NCI-H2107 (cell line): ENCODE measurements at places on chromosomes 2 and 18.

- no peak for DNase-seq
These were observed 70.5 kb downstream of the PSMG2 start for GRCh38 chr18:12773369-12773768.

DNA sequence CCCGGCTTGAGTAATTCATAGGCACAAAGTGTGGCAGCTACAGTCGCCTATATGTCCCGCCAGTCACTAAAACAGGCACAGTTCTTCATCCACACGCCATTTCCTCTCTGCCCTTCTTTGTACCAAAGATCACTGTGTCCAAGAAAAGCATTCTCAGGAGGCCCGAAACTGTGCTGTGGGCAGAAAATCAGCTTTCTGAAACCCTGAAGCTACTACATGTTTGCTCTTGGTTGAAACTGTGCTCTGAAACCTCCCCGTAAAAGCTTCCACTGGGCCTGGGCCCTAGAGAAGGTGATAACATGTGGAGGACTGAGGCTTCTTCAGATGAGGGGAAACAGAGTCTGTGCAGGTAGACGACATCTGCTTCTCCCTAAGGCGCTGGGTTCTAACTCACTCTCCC lies 75.6 kb upstream of the ID2 start:
- no peak for DNase-seq

GRCh38 chr2:76965772-76966171 lies 556.4 kb downstream of the LRRTM4 start:
- no peak for DNase-seq

- no peak for DNase-seq
These were observed 83.8 kb downstream of the DOCK10 start for GRCh38 chr2:224958462-224958857.

DNA sequence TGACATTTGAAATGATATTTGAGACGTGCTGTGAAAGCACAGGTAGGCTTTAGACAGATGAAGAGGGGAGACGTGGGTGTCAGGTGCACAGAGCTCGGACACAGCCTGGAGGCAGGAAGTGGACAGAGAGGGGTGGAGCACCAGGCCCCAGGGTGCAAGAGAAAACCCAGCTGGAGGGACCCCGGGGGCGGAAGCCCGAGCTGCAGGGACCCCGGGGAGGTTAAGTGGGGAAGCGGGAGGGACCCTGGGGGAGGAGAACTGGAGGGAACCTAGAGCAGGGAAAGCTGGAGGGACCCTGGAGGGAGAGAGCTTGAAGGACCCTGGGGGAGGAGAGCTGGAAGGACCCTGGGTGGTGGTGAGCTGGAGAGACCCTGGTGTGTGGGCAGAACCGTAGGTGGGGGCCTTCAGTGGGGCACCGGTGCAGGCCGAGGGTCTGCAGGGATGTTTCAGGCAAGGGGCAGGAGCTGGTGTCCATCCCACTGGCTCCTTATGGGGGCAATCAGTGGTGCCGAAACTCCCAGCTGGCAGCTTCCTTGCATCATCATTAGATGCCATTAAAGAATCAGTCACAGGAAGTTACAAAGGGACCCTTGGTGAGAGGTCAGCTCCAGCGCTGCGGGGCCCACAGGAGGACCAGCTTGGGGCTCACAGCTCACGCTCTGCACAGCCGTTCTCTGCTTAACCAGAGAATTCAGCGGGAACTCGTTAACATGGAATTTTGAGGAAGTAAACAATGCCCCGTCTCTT lies 246.6 kb downstream of the EIPR1 start:
- DNase-seq = no peak

DNA sequence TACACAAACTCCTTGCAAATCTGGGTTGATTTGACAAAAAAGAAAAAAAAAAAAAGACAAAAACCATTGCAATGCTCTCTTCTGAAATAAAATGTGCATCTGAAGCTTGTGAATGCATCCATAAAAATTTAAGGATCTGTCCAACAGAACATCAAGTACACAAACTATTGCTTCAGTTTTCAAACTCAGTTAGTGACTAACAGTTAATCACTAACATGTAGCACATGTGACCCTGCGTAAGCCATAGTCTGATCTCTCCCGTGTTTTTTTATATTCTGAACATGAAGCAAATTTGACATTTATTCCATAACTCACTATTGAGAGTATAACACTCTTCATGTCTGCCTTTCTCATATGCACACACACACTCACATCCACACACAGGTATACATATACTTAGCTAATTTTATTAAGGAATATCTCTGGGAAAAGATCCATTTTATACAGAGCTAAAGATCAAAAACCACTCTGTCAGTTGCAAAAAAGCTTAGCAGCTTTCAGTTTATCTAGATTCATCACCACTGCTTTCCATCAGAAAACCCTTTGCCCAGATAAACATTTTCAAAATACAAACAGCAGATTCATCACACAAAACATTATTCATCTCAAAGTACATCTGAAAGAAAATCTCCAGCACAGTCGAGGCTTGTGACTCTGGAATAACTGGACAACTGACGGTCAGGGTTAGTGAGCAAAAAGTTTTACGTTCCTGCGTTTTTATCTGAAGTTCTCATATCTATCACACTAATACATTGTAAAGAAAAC lies 1000.4 kb upstream of the ACVR2A start:
- no peak for DNase-seq

DNA sequence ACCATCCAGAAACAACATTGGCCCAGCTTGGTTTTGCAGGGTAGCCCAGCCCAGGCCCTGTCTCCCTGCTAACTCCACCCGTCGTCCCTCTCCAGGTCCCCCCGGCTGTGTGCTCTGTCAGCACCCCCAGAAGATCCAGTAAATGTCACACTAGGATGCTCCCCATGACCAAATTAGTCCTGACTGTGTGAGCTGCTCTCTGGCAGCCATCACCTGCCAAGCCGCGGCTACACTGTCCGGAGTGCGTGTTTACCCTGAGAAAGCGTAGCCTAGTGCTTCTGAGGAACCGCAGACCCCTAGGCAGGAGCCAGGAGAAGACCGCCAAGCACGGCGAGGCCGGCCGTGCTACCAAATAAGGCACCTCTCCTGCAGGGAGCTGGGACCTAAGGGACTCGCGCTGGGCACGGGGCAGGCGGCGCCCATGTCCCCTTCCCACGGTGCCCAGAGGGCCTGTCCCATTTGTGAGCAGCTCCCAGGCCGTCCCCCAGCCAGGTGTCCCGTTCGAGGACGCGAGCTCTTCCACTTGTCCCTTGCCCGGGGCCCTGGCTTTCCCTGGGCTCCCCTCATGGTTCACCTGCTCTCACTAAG lies 849.9 kb downstream of the RNF144A start:
- no peak for DNase-seq

DNA sequence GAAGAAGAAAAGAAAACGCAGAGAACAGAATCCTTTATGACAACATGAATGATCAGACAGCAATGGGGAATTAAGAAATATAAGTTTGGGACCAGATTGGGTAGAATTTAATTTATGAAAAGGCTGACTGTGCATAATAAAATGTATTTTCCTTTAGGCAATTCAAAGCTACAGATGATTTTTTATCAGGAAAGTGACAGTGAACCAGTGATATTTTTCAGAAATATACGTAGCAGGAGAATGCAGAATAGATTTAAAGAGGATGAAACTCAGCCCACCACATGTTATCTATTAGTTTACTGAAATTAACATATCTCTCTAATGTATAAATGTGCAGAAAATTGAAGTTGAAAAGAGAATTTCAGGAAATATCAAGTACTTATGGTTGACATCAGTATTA lies 110.0 kb downstream of the SCN2A start:
- no peak for DNase-seq

DNA sequence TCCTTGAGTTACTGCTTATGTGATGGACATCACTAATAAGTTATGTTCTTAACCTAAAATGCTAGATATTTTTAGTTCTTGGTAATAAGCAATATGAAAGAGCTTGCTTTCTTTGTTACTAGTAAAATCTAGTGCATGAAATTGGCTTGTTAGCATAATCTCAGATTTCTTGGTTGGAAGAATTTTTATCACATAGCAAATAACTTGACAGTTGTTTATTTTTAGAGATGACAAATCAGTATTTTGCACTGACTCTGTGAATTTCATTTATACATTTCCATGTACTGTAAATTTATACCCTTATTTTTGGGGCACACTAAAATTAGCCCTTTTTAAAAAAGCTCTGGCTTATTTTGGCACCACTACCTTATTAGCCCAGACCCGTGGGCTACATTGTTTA lies 45.6 kb downstream of the LCLAT1 start:
- no peak for DNase-seq

DNA sequence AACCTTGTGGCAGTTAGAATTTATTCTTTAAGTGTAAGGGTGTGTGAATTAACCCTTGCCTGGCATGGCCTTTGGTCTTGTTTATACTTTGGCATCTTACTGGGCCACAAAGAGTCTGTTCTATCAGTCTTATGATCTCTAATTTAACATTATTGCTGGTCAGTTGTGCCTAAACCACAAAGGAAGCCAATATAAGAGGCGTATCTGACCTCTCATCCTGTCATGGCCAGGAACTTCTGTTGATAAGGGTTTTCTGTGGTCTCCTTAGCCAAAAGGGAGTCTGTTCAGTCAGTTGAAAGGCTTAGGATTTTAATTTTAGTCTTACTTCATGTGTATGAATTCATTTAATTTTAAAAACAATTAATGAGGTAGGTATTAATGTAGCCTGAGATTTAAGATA lies 127.2 kb downstream of the LRRTM4 start:
- no peak for DNase-seq

DNA sequence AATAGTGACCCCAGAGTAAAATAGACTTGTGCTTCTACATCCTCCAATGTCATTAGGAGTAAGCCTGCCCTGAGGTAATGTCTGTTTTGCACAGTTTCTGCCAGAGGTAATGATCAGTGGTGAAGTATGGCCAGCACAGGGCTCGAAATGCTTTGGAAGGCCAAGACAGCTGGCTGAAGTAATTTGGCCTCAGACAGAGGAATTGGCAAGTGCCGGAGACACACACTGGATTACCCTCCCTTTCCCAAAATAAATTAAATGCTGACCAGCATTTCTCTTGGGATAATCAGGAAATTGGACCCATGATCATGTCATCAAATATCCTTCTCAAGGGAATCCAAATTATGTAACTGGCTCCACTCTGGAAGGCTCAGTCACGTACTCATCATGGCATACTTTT lies 379.0 kb upstream of the CHST9 start:
- no peak for DNase-seq

- DNase-seq = no peak
These were observed 29.7 kb upstream of the GPC1 start for GRCh38 chr2:240405684-240406313.

DNA sequence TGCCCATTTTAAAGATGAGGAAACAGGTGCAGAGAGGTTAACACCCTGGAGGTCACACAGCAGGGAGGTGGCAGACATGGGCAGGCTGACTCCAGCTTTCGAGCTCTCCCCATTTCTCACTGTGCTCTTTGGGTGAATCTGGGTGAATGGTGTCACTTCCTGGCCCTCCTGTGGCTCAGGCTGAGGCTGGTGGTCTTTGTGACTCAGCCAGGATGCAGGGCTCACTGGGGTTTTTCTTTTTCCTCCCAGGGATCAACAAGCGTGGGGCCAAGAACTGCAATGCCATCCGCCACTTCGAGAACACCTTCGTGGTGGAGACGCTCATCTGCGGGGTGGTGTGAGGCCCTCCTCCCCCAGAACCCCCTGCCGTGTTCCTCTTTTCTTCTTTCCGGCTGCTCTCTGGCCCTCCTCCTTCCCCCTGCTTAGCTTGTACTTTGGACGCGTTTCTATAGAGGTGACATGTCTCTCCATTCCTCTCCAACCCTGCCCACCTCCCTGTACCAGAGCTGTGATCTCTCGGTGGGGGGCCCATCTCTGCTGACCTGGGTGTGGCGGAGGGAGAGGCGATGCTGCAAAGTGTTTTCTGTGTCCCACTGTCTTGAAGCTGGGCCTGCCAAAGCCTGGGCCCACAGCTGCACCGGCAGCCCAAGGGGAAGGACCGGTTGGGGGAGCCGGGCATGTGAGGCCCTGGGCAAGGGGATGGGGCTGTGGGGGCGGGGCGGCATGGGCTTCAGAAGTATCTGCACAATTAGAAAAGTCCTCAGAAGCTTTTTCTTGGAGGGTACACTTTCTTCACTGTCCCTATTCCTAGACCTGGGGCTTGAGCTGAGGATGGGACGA lies 13.2 kb downstream of the ITM2C start:
- no peak for DNase-seq

- no peak for DNase-seq
These were observed 35.8 kb downstream of the PID1 start for GRCh38 chr2:229235131-229235914.

GRCh38 chr2:73176205-73176880 lies 26.0 kb upstream of the NOTO start:
- DNase-seq = no peak

- no peak for DNase-seq
These were observed 92.7 kb downstream of the ZNF516 start for GRCh38 chr18:76402026-76402990.

DNA sequence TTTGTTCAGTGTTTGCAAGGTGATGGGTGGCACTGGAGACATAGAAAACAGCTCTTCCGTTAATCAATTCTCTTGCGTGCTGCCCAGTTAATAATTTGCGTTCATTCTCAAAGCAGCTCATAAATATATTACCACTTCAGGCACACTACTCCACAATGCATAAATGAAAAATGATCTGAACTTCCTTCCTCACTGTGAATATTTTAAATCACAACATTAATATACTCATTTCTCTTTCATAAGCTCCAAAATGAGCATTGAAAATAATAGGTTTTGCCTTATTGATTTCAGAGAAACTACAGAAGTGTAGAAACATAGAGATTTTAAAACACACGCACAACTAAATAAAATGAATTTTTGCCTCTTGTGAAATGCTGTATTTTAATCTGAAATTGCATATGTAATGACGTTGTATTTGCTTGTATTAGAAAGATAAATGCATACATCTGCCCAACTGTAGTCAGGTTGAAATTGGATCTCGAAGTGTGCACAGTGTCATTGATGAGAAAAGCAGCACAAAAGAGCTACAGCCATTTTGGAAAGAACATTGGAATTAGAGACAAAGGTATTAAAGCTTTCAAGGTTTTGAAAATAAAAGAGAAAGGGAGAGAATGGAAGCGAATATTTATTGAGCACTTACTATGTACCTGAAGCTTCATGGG lies 350.5 kb downstream of the LPIN1 start:
- no peak for DNase-seq

GRCh38 chr2:58042486-58042970 lies 4.1 kb upstream of the VRK2 start:
- DNase-seq = peak; percentile 18

GRCh38 chr2:37561615-37562569 lies 109.5 kb downstream of the CDC42EP3 start:
- DNase-seq = no peak

- no peak for DNase-seq
These were observed 29.3 kb upstream of the INSIG2 start for GRCh38 chr2:118058951-118059350.
